ENCODE measurements at places on chromosomes 11 and 22.

DNA sequence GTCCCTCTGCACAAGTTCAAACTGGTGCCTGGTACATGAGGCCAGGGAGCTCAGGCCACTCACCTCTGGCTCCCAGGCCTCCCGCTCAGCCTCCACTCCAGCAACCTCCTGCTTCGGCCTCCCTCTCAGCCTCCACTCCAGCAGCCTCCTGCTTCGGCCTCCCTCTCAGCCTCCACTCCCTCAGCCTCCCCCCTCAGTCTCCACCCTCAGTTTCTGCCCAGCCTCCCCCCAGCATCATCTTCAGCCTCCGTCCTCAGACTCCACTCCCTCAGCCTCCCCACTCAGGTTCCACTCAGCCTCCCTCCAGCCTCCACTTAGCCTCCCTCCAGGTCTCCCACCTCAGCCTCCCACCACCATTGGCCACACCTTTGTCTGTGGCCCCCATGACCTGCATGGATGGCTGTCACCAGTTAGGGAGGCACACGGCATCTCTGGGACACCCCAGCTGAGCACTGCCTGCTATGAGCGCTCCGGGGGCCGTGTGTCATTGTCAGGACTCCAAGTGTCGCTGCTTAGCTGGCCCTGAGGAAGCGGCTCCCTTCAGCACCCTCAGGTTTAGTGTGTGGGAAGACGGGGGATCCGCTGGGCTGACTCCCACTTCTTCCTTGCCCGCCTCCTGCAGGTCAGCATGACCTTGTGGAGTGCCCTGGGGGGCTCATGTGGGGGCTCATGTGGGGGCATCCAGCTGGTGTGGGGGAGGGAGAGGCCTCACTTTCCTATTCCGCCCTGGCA, 39.0 kb downstream of the GRAMD4 start:
- DNase-seq: no peak

- DNase-seq: no peak
These were observed 10.5 kb downstream of the PTDSS2 start for GRCh38 chr11:460331-461199.

- DNase-seq: no peak
These were observed 11.7 kb downstream of the CBLIF start for GRCh38 chr11:59833602-59834001.

GRCh38 chr11:5922749-5923426, 19.2 kb upstream of the OR56A3 start:
- DNase-seq: no peak

DNA sequence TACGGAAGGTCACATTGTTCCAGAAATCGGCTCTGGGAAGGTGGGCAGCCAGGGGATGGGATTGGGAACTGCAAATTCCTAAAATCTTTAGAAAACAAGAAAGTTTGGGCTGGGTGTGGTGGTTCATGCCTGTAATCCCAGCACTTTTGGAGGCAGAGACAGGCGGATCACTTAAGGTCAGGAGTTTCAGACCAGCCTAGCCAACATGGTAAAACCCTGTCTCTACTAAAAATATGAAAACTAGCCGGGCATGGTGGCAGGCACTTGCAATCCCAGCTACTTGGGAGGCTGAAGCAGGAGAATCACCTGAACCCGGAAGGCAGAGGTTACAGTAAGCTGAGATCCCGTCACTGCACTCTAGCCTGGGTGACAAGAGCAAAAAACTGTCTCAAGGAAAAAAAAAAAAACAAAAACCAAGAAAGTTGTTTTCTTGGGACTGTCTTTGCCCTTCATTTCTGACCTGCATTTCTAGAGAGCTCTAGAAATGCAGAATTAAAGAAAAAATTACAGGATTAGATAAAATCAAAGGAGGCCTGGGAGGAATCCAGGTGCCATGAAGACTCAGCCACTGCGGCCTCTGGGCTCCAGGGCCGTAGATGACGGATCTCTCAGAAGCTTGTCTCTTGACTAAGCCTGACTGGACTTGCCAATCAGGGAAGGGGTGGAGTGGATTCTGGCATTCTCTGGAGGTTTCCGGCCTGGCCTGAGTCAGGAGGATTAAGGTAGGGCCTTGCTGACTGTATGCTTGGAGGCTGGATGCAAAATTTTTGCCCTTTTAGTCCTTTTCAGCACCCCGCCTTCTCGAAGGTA, 5.3 kb upstream of the MALAT1 start:
- no peak for DNase-seq

- DNase-seq: no peak
These were observed 4.2 kb upstream of the PIM3 start for GRCh38 chr22:49956418-49956770.

All from iPS DF 19.7 (cell line).